ENCODE measurements at places on chromosomes 3 and 15.

DNA sequence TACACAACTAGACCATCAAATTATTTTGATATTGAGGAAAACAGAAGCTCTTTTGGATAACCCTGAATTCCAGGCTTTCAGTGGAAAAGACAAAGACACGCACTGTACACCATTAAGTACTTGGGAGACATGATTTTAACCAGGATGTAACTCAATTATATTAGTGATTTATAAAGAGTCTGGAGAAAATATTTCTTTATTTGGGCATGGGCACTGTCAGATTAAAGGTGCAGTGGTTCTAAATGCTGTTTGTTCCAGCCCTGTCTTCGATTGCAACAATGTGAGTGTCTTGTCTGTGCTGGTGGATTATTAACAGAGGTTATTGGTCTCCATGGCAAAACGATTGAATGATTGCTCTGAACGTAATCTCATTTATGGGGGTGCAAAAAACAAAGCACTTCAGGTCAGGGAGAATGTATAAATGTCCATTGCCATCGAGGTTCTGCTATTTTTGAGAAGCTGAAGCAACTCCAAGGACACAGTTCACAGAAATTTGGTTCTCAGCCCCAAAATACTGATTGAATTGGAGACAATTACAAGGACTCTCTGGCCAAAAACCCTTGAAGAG lies at the start of gene TM4SF4:
TM4SF4 (plus strand) TSS at position 448 of the 568 bp plus-strand sequence. CDS start 181 bp downstream, outside the sequence.
- DNase-seq: no peak

DNA sequence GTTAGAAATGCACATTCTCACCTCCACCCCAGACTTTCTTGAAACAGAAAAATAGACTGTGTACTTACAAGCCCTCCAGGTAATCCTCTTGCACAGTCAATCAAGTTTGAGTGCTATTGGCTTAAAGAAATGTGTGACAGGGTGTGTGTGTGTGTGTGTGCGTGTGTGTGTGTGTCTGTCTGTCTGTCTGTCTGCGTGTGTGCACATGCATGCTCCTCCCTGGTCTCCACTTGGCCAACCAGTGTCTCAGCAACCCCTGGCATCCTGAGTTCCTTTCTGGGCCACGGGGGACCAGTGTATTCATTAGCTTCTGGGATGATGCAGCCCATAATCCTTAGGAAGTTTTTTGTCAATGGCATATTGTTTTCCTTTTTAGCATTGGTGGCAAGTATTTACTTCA lies 128.8 kb upstream of the IL12A start:
- no peak for DNase-seq

- no peak for DNase-seq
Measured at GRCh38 chr3:82676356-82677026, 915.0 kb upstream of the GBE1 start.

DNA sequence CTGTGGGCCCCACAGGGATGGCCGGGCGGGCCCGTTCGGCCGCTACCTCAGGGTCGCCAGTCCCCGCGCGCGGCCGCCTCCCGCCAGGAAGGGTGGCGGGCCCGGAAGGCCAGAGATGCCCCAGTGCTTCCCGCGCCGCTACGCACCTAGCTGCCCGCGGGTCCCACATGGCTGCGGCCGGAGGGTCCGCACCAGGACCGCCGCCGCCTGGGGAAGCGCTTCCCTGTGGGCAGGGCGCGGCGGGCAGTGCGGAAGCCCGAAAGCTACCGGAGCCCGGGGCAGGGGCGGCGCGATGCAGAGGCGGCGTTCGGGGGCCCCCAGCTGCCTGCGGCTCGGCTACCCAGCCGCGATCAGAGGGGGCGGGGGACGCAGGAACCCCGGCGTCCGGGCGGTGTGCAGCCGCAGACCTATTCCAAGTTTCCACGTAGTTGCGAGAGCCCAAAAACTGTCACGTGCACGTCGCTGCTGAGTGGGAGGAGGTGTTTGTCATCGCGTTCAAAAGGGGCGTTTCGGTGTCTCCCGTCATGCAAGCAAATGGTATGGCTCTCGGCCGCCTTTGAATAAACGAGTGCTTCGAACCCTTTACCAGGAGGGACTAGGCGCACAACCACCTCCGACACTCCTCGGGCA lies at the start of gene TRANK1:
TRANK1 (minus strand) TSS at position 414 of the 630 bp plus-strand sequence; CDS start at position 169, 245 bp downstream.
- DNase-seq: peak; percentile 51

- no peak for DNase-seq
Measured at GRCh38 chr3:112084980-112085705, 1.0 kb upstream of the C3orf52 start.
